Amniotic stem cell (primary cell): ENCODE measurements at places on chromosomes 2 and 18.
A peak's percentile ranks its signal among the peaks of the same experiment; 100 is the strongest.

DNA sequence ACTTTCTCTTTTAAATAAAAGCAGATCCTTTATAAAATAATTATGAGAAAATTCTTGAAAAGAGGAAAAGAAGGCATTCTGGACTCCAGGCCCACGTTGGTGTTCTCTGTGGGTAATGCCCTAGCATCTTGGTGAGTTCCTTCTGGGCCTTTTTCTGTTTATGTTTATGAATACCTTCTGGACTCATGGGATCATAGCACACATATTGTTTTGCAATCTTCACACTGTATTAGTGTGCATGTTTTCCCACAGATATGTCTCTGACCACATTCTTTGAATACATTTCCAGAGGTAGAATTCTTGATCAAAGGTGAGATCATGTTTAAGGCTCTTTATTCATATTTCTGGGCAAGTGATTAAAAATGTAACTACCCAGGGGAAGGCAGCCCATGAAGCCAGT is 15.9 kb downstream of the GLI2 start:
- DNase-seq = no peak

DNA sequence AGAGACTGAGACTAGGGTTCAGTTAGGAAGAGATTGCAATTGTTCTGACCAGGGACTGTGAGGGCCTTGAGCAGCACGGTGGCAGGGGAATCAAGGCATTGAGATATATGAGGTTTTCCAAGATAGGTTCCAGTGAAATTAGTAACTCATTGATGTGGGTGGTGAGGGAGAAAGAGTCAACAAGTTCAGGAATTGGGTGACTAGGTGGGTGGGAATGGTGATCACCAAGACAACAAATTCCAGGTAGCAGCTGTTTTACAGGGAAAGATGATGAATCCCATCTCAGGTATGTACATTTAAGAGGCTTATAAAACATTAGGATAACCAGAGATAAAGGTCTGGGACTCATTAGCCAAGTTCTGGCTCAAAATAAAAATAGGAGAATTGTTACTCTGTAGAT is 251.5 kb upstream of the MGAT5 start:
- no peak for DNase-seq

DNA sequence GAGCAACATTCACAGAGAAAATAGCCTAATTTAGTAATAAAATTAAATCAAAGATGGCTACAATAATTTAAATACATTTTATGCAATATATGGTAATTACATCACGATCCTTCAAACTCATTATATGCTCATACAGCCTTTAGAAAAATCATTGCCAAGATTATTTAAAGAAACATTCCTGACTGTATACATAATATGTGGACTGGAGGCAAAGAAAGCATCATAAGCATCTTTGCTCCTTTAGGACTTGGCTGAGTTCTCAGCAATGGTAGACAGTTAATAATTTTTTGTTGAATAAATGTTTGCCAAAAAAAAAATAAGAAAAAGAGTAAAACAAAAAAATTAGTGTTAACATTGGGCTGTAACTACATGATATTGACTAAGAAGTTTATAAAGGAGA is 26.9 kb downstream of the NCKAP5 start:
- no peak for DNase-seq

DNA sequence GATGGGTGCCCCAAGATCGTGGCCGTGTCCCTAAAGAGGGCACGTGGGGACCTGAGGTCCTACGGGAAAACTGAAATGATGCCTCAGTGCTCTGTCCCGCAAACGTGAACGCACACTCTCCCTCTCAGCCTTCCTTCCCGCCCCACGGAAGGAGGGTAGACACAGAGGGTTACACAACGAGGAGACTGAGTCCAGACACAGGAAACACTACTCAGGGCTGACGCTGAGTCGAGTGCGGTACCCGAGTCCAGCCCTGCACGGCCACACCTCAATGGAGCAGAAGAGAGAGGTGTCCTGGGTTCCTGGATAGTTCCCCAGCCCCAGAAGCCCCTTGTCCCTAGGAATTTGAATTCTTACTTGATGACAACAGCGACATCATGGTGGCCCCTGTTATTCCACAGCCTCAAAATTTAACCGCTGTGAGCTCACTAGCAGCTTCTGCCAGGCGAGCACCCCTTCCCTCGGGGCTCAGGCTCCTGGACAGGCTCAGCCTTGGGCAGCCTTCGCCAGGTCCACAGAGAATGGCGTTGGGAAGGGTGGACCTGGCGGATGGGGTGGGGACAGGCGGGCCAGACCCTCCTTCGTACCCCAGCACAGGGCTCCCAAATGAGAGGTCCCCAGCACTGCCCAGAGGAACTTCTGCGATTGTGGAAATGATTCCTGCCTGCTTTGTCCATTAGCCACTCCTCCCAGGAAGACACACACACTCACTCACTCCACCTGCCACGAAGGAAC is 980 bp upstream of the RNPEPL1 start:
- DNase-seq = no peak

DNA sequence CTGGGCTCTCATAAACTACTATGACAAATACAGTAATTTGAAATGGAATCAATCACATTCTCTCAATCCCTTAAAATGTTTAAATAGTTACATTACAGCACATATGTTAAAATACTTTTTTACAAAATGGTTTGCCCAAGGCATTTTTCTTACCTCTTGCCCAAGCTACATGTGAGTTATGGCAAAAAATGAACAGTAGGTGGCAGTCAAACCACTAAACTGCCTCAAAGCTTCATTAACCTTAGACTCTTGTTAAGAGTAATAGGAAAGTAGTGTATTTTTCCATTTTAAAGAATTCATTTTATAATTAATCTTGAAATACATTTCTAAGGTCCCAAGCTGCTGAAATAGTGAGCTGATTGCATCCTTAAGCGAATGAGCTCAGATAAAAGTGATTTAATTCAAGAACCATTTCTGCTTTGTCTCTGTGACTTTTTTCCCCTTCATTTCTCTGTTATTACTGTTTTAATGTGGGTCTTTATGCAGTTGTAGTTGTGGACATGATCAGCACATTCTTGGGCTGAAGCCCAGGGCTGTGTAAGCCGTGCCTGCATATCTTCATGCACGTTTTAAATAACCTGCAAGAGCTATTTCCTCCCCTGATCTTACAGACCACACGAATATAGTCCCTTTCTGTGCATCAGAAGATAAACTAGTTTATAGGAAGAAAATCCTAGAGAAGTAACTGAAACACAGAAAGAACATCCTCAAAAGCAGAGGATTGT is 311.8 kb downstream of the LNPK start:
- no peak for DNase-seq

GRCh38 chr2:210598219-210598618 is 41.8 kb downstream of the CPS1 start:
- no peak for DNase-seq

DNA sequence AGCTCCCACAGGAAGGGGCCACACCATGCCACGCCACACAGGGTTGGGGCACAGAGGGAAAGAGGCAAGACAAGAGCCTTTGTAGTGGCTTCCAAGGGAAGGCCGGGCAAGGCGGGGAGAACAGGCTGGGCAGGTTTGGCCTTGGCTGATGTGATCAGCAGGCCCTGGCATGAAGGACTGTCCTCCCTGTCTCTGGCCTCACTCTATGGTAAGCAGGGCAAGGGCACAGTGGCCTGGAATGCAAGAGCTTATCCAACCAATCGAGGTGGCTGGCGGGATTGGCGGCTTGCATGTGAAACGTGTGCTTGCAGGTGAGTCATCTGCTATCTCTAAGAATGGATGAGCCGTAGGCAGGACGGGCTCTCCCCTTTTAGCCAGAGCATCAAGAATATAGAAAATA is 6.4 kb upstream of the ATP9B start:
- DNase-seq = no peak

DNA sequence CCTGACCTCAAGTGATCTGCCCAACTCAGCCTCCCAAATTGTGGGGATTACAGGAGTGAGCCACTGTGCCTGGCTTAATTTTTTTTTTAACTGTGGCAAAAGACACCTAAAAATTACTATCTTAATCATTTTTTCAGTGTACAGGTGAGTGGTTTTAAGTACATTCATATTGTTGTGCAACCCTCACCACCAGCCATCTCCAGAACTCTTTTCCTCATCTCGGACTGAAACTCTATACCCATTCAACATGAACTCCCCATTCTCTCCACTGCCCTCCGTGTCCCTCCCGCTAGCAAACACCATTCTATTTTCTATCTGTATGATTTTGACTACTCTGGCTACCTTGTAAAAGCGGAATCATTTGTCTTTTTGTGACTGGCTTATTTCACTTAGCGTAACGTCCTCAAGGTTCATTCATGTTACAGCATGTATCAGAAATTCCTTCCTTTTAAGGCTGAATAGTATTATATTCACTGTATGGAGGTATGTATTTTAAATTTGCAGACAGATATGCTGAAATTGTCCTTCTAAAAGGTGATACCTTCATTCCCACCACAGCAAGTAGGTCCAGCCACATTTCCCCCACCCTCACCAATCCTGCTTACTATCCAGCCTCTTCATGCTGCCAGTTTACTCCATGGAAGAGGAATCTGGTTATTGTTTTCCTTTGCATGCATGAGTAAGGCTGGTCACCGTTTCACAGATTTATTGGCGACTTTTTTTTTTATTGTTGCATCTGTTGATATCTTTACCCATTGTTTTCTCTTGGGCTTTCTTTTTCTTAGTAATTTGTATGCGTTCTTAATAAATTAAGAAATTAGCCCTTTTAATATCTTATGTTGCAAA is 40.6 kb upstream of the ANXA4 start:
- no peak for DNase-seq

DNA sequence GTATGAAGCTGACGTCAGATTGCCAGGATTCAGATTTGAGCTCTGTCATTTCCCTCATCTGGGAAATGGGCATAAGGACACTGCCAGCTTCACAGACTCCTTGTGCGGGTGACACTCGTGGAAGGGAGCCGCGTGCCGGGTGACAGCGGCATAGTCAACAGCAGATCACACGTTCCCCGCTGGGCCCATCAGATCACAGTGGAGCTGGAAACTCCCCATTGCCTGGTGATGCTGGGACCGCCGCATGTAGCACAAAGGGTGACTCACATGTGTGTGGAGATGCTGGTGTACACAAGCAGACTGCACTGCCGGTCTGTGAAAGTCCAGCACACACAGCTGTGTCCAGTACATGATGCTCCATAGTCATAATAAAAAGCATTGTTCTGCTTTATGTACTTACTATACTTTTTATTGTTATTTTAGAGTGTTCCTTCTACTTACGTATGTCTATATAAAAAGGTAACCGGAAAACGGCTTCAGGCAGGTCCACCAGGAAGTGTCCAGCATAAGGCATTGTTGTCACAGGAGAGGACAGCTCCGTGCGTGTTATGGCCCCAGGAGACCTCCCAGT is 31.8 kb downstream of the SALL3 start:
- no peak for DNase-seq

DNA sequence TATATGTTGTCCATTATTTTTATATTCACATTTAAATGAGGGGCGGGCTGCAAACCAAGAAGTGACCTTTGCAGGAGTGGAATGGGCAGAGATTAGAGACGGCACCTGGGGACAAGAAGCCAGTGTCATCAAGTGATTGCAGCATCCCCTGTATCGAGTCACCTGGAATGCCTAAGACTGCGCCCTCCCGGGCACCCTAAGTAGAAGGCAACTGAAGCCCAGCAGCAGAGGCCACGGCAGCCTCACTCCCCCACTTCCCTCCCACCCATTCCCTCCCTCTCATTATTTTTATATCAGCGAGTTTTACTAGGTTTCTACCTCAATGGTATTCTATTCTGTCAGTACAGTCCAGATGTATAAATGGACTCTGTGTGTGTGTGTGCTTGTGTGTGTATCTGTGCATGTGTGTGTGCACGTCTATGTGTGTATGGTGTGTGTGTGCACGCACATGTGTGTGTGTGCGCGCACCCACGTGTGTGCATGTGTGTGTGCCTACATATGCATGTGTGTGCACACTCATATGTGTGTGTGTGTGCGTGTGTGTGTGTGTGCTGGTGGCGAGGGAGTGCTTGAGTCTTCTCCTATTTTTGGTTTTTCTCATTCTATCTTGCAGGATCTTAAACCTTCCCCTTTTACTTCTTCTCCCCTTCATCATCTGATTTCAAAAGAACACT is 106.8 kb upstream of the SLC66A3 start:
- no peak for DNase-seq

DNA sequence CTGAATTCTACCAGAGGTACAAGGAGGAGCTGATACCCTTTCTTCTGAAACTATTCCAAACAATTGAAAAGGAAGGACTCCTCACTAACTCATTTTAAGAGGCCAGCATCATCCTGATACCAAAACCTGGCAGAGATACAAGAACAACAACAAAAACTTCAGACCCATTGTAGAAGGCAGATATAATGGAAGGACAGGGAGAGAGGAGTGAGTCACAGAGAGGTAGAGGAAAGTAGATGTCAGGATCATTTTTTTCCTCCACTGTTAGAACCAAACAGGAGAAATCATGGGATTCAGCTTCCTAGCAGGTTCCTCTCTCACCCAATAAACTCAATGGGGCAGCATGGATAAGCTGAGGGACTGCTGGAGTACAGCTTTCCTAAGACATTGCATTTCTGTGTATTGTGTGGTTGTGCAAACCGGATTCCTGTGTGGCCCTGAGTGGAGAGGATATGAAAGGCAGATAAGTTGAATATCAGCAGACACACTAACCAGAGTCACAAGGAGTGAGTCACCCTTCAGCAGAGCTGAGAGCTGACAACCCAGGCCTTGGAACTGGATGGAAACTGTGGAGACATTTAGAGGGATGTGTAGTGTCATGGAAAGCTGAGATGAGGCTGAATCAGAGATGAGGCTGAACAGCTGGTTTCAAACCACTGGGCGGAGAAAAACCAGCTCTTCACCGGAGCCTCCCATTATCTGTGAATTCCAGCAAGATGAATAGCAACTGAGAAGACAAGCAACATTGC is 60.9 kb upstream of the MMADHC start:
- DNase-seq = peak; percentile 96

GRCh38 chr2:166127217-166128155 is at the start of gene SCN1A:
Gene SCN1A, minus strand, starts transcription at chr2:166128020. Its CDS starts 54,399 bp downstream, at chr2:166073621.
- DNase-seq = peak; percentile 21

- no peak for DNase-seq
Observed at GRCh38 chr2:119426801-119427395, 4.8 kb upstream of the TMEM37 start.

DNA sequence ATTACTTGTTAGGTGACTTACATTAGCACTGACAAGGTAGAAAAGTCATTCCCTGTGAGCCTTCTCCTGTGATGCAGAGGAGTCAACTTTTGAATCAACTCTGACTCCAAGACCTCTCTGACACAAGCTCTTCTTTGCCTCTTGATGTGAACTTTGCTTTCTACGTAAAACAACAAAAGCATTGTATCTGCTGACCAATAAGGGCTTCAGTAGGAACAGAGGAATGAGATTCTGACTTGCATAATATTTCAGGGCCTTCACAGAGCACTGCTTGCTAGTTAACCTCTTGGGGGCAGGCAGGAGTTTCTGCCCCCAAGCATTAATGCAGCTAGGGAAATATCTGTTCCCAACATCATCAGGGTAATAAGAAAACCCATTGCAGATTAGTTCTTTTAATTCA is 791.5 kb downstream of the BCL11A start:
- no peak for DNase-seq

- no peak for DNase-seq
Observed at GRCh38 chr2:30721668-30722647, 85.3 kb downstream of the CAPN13 start.
